ENCODE measurements at places on chromosomes 11 and 22.

GRCh38 chr11:93842461-93842860 is 8.0 kb downstream of the VSTM5 start:
- DNase-seq = no peak

GRCh38 chr22:27637604-27638003 is 164.0 kb downstream of the MN1 start:
- no peak for DNase-seq

DNA sequence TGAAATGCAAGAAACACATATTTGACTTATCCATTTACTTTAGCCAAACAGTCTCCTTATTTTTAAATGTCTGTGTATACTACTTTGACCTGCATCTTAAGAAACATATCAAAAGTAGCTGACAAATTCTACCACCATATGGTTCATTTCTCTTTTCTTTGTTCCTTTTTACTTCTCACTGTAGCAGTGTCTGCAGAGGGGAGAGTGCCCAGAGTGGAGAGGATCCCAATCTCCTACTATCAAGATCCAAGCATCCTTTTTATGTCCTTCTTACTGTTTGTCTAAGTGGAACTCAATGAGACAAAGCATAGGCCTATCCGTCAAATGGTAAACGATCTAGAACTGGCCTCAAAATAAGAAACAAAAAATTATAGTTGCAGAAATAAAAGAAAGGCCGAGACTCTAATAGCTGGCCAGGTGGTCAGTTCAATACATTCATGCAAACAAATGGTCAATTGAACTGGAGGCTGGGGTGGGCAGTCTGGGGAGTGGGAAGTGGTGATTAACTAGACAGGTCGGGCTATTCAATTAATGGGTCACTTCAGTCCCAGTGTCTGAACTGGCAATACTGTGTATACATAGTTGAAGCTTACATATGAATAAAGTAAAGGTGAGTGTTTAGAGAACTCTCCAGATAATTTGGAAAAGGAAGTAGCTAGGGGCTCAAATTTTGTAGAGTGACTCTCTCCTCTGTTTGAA is 149.1 kb downstream of the MAML2 start:
- DNase-seq = no peak

GRCh38 chr11:288478-289397 is at the start of gene PGGHG:
PGGHG (plus strand) TSS chr11:289126; CDS start chr11:289817, 691 bp downstream.
- no peak for DNase-seq

DNA sequence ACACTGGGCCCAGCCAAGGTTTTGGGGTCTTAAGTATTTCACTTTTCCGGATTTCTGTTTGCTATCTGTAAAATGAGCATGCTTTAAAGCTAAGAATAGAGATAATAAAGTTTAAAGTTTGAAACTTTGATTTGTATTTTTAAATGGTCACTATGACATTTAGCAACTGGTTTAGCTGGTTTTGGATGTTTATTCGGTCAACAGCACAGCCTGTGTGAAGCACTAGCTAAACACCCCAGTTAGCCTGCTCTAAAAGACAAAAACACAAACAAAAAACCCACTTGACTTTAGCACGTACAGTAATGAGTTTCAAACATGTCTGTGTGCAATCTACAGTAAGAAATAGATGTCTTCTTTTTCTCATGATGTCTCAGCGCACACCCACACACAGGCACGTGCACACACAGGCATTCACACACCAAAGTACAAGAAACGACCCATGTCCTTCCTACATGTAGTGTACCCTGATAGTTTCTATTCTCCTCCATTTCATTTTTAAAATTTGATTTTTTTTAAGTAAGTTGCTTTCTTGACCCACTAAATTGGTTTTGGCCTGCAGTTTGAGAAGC is 29.4 kb downstream of the SLC1A2 start:
- DNase-seq = peak; percentile 15

DNA sequence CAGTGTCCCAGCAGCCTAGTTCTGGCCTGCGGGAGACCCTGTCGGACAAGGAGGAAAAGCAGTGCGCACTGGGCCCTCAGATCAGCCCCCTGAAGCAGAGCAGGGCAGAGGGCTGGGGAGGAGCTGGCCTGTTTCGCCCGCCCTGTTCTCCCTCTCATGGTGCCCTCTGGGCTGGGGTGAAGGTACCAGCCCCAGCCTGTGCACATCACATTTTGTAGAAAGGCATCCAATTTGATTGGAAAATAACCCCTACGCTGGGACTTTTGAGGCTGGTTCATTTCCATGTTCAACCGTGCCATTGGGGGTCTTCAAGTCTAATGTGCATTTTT is 832 bp upstream of the NAP1L4 start:
- DNase-seq = no peak

DNA sequence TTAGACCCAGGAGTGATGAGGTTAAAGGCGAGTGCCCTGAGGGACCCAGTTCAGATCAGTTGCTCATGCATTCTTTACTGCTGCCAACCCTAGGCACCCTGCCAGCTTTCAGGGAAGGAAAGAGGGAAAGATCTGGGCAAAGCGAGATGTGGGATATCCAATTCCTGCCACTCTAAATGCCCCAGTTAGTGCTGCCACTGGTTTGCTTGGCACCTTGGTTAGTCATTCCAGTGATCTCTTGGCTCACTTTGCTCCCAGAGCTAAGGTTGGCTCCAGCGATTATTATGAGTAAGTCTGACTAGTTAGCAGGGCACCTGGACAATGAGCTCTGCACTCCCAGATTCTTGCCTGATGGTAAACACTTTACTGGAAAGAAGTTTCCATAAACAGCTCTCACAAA is 85.0 kb downstream of the INSC start:
- DNase-seq = no peak

GRCh38 chr11:74473382-74474173 is 6.2 kb upstream of the KCNE3 start:
- no peak for DNase-seq

DNA sequence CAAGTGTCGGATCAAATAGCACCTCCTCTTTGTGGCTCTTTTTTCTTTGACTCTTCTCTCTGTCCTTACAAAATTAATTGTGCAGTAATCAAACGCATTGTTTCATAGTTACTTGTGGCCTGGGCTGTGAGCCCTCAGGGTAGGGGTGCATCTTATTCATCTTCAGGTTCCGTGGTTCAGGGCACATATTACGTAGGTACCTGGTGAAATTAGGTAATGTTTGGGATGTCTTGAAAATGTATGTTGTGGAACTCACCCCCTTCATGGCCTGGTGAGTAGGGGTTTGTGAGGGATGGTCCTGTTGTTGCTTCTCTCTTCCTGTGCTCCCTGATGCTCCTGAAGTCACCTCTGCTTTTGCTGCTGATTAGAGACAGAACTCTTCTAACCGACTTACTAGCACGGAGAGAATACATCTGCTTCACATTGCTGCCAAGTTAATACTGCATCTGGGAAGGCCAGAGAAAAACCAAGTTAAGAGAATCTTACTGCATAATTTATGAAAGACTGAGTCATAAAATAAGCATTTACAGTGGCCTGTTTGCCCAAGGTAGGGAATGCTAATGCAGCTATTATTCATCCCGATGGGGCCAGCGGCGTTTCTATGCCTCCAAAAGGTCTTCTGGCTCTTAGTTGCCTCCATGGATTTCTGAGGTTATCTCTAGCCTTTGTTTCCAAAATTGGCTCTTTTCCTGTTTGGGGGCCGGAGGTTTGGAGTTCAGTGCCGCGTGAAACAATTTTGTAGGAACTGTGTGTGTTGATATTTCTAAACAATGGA is 66.9 kb downstream of the TBC1D22A start:
- no peak for DNase-seq

GRCh38 chr11:30586251-30587144 is at the start of gene MPPED2:
MPPED2 (minus strand) TSS chr11:30586353; CDS start chr11:30580373, 5,980 bp downstream.
- peak; percentile 21 for DNase-seq

- DNase-seq = no peak
These were observed 84.2 kb downstream of the CTTN start for GRCh38 chr11:70482529-70482917.

DNA sequence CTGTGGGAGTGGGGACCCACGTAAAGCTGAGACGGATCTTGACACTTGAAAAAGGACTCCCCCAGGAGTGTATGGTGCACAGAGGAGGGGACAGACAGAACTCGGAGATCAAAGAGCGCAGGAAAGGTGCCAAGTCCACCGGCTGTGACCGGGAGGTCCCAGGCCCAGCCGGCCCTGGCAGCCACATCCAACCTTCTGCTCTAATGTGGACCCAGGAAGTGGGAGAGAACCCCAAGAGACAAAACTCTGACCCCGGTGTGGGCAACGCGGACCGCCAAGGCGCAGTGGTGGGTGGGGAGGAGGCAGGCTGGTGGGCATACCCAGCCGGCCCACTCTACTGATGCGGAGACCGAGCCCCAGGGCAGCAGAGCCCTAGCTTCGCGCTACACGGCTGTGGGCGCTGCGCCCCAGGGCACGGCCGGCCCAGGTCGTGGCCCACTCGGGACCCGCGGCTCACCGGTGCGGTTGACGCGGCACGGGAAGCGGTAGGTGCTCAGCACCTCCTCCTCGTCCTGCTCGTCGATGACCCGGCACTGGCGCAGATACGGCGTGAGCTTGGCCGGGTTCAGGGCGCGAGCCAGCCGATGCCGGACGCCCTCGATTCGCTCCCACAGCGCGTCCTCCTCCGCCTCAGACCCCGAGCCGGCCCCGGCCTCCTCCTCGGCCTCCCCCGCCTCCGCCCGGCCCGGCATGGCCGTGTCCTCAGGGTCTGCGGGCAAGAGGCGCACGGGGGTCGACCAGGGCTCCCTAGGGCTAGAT is 527 bp downstream of the CARD10 start:
- DNase-seq = no peak

Data from activated CD4-positive, alpha-beta T cell treated with anti-CD3 and anti-CD28 coated beads, Interleukin-2, Interleukin-4, amounts not matched to agents 100 ng/mL and 50 ng/mL, durations not matched to agents 16 hours and 8 hours (primary cell).